Activated CD8-positive, alpha-beta memory T cell treated with anti-CD3 and anti-CD28 coated beads for 48 hours (primary cell): ENCODE measurements at places on chromosomes 2 and 18.

GRCh38 chr2:108267101-108267500, 21.6 kb upstream of the SULT1C2 start:
- no peak for DNase-seq

DNA sequence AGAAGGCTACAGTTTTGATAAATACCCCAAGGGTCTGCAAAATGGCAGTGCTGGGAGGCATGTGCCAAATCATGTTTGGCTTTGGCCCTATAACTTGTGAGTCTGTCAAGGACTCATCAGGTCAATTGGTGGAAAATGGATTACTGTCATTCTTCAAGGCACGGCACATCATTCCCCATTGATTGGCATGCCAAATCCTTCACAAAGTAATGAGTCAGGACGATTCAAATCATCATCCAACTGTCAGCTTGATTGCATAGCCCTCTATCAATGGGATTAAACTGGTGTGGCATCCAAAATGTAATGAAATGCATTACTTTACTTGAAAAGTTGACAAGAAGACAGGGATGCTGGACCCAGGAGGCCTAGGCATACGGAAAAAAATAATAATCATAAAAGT, 441.6 kb upstream of the PIK3C3 start:
- no peak for DNase-seq

DNA sequence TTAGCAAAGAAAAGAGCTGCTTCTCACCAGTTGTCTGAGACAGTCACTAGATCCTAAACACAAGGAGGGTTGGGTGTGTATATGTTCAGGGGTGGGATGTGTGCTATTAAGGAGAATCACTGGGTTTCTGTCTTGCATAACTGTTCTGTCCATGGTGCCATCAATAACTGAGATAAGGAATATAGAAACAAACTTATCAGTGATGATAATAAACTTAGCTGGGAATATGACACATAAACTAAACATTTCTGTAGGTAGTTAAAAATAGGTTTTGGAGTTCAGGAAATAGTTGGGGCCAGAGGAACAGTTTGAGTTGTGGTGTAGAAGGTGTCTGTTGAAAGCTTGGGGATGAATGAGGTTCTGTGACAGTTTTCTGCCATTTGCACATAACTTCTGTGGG, 17.4 kb downstream of the NAPG start:
- DNase-seq: no peak

GRCh38 chr2:125516496-125517109, 1139.4 kb upstream of the GYPC start:
- DNase-seq: no peak

GRCh38 chr2:100895934-100896685, 76.2 kb downstream of the NPAS2 start:
- DNase-seq: no peak

DNA sequence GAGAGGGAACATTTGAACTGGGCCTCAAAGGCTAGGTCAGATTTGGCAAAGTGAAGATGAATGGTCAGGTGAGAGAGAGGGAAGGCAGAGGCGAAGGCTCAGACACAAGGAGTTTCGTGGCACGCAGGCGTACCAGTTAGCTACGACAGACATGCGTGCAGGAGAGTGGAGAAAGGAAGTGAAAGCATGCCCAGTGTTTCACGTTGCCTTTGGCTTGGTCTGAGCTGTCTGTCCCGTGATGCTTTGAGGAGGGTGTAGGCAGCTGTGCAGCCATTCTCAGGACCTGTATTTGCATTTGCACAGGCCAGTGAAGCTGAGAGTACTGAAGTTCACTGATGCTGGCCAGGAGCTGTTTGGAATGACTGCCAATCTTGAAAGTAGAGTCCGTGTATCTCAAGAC, 69.5 kb downstream of the HNRNPLL start:
- no peak for DNase-seq

DNA sequence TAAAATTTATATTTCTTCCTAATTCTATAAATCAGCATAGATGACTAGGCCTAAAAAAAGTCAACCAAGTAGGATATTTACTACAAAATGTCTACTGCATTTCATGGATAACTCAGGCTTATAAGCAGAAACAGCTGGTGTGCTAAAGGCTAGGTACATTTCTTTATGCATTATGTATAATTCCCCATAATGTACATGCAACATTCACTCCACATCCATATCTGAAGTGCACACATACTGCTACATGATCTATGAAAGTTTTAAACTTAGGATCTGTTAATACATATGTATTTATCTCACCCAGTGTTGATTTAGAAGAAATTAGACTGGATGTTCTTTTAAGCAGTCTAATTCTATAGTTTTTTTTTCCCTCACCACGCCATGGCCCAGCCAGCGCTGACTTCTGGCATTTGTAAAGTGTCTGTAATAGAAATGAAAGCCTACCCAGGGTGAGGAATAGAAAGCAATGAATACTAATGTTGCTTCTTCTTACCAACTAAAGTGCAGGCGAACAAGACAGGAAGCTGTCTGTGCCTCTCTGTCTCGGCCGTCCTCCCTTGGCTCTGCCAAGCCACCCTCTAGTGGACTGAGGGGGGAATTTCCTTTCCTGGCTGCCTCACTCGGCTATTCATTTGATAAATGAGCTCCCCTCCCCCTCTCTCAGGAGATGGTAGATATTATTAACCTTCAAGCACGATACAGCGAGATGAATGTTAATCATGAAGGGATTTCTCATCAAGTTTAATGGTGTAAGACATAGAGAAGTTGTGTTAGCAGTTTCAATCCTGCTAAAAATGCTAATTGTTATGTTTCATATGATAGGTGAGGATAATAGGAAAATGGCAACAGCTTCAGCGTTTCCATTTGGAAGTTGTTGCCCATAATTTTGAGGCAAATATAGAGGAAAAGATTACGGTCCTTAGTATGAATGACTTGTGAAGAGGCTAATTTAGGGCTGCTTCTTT, 384.5 kb downstream of the MTX2 start:
- no peak for DNase-seq

GRCh38 chr2:667332-667999, 9.7 kb downstream of the TMEM18 start:
- DNase-seq: no peak

DNA sequence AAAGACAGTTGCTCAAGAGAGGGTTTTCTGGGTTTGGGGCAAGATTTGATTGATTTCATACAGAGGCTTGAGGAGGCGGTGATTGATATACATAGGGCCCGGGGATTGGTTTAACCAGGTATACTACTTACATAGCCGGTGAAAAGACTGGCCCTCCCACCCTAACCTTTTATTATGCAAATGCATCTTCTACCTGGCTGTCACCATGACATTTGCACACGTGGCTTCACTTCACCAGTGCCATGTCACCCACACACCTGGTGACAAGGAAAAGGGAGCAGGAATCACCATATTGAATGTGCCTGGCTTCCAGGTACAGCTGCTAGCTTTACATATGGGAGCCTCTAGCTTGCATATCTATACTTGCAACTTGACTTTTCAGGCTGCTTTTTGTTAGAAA, 9.7 kb downstream of the ERMN start:
- no peak for DNase-seq

- no peak for DNase-seq
These were observed 28.4 kb downstream of the PMAIP1 start for GRCh38 chr18:59928201-59928600.

DNA sequence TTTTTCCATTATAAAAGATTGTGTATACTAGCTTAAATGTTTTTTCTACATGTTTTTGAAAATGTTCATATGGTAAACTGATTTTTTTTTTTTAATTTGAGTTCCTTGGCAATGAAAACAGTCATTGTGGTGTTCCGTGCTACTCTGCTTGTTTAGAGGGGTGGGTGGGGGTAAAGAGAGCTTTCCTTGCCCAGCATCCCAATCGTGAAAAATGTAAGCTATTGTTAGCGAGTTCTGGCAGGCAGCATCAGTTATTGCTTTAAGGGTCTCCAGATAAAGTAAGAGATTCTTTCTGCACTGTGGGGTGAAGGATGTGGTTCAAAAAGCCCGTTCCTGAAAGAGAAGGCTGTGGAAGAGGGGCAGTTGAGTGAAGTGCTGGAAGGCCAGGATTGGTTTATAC, 118.4 kb downstream of the TANC1 start:
- DNase-seq: no peak

DNA sequence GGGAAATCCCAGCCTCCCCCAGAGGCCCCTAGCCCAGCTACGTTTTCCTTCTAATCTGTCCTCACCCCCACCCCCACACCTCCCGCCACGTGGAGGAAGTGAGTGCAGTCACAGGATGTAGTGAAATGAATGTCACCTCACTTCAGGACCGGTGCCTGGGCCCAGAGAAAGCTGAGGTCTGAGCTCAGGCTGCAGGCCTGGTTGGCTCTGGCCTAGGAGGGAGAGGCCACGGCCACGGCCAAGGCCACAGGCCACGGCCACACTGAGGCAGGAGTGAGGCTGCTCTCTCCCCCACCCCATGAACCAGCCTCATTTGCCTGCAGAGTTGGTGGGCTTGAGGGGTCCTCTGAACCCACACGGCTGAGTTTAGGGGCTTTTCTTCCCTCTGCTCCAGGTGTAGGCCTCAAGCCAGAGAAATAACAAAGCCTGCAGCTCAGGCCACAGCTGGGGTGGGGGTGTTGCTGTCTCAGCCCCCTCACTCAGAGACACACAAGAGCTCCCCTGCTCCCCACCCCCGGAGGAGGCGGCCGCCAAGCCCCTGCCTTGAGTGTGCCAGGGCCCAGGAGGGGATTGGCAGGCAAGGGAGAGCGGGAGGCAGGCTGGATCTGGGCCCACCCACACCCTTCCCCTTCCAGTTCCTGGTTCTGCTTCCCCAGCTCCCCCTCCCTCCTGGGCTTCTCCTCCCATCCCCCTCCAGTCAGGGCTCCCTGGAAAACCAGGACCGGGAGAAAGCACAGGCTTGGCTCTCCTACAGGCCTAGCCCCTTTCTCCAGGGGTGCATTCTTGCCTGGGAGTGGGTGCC, 27.0 kb downstream of the DNMT3A start:
- DNase-seq: peak; percentile 80

GRCh38 chr2:231644426-231644825, 51.8 kb downstream of the TEX44 start:
- DNase-seq: no peak

DNA sequence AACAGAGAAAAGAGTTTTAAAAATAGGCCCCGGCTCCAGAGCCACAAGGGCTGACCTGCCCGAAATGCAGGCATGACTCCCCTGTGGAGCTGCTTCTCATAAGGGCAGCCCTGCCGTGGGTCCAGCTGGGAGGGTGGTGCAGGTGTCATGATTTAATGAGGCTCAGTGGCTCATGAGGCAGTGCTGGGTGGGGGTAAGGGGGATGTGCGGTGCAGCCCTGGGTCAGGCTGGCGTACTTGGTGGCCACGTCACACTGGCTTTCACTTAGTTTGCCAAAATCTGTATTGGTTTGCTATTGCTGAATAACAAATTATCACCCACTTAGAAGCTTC, 33.6 kb downstream of the HJURP start:
- no peak for DNase-seq

DNA sequence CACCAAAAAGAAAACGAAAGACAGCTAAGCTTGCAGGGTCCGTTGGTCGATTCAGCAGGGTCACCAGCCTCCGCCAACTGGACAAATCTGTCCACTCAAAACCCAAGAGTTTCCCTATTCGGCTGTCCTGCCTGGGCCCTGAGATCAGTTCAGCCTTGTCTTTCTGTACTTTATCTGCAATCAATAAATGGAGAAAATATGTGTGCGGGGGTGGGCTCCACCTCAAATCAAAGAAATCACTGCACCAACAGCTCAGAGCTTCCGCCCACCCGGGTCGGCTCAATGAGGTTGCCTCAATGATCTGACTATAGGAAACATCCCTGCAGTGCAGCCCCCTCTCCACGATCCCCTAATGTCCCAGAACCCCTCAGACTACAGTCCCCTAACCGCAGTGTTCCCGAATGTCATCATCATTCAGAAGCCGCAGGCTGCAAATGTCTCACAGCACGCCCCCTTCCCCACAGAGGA, 447 bp downstream of the GGCX start:
- DNase-seq: no peak

- DNase-seq: no peak
These were observed 587 bp upstream of the MTIF2 start for GRCh38 chr2:55269645-55269990.

DNA sequence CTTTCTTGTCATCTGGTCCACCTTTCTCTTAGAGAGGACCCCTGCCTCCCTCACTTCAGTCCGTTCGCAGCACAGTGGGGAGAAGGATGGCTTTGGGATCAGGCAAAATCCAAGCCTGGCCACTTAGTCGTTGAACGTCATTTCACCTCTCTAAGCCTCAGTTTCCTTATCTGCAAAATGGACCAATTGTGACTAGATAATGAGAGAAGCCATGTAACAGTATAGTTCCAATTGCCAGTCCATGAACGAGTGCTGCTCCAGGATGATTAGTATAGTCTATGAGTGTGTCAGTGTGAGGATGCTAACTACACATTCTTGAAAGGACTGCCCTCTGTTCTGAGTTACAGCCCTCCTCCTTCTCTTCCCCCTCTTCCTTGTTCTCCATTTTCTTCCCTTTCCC, 1.1 kb downstream of the INHA start:
- no peak for DNase-seq

DNA sequence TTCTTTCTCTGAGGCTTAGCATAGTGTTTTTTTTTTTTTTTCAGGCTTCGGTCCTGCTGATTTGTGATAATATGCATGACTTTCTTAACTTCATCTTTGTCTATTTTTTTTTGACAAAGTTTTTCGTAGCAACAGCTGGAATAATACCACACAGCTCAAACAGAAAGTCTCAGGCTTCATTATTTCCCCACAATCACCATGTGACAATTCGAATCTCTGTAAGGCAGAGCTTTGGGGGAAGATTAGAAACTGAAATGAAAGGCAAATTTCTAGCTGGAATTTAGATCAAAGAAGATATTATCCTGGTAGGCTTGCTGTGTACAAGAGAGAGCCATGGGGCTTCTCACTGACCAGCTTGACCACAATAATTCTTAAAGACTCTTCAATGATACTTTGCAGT, 12.2 kb upstream of the CD28 start:
- DNase-seq: no peak

DNA sequence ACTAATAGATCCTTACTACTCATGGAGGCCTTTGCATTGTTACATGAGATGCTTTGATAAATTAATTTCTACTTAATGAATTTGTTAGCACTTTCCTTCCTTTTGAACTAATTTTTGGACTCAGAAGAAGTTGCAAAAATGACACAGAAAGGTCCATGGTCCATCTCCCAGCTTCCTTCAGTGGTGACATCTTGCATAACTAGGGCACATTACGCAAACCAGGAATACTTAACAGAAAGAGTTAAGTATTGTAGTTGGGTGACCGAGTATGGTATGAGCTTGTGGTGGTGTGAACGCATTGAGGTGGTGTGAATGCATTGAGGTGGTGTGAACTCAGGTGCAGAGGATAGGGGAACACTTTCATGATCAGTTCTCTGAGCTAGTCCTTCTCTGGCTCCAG, 151.1 kb upstream of the TWIST2 start:
- DNase-seq: no peak

- no peak for DNase-seq
These were observed 570 bp downstream of the SCRN3 start for GRCh38 chr2:174395969-174396630.
